ENCODE measurements at places on chromosomes 2 and 18.

DNA sequence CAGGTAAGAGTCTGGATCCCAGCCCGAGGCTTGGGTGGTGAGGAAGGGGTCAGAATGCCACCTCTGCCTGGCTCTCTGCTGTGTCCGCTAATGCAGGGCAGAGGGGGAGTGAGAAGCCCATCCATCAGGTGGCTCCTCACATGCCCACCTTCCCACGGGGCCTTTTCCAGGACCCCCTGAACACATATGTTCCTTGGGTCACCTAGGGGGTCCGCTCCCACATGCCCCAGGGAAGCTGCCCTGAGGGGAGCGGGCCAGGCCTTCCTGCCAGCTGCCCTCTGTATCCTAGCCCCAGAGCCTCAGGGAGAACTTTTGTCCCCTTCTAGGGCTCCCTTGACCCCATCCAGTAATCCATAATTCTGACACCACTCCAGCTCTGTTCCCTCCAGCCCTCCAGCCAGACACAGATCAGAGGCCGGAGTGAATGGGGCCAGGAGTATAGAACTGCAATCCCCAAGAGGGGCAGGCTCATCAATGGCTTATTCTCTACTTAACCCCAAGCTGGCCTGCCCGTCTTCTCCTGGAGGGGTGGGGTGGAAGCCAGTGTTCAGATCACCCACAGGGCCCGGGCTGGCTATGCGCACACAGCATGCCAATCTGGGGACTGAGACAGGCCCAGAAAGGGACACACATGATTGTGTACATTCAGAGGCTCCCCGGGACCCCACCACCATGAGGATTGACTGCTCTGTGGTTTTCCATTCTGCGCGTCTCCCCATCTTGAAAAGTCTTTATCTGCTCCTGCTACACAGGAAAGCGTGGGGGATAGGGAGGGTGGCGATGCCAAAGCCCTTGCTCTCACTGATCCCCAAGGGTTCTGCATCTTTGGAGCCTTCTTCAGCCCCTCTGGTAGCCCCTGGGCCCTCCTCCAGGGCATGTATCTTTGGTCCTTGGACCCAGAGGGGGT lies 1.1 kb downstream of the EMILIN1 start:
- no peak for DNase-seq

DNA sequence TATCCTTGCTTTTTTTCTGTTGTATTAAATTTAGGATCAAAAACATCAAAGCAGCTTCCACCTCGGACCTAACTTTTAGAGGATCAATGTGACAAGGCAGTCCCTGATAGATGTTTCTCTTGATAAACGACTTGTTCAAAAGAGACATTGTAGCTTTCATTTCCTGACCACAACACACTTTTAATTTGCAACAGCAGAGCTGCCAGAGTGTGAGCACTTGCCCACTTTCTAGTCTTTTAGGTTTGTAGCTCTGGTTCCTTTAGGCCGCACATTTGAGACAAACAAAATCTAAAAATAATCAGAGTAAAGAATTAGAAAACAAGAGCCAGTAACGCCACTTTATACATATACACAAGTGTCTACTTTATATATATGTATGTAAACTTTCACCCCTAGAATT lies 3.1 kb downstream of the FIGN start:
- peak; percentile 48 for DNase-seq

DNA sequence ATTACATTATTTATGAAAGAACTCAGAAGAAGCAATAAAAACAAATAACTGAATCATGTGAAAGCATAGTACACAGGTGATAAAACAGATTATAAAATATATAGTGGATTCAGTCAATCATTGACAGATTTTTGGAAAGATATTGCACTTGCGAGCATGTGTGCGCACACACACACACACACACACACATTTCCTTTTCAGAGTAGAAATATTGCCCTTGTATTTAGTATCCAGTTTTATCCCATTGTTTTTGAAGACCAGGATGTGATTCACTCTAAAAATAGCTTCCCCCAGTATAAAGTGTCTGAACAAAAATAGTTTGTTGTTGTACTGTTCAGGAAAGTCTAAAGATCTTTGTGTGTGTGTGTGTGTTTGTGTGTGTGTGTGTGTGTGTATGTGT lies 145.5 kb downstream of the CALCRL start:
- peak; percentile 24 for DNase-seq

DNA sequence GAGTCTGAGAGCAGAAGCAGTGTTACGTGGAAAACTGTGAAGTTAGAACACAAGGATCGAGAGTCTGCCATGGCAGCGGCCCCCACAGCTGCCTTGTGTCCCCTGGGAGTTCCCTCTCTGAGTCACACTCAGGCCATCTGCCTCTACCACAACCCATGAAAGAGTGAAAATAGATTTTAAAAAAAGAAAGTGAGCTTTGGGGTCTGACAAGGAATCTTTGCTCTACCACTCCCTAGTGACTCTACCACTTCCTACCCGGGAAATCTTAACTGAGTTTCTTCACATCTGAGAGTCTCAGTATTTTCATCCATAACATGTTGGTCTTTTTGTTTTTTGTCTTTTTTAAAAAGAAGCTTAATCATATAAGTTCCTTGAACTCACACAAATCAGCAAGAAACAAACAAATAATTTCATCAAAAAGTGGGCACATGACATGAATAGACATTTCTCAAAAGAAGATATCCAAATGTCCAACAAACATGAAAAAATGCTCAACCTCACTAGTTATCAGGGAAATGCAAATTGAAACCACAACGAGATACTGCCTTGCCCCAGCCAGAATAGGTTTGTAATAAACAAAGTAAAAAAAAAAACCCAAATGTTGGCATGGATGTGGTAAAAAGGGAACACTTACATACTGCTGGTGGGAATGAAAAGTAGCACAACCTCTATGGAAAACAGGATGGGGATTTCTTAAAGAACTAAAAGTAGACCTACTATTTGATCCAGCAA lies 2.4 kb upstream of the MSGN1 start:
- DNase-seq: no peak

DNA sequence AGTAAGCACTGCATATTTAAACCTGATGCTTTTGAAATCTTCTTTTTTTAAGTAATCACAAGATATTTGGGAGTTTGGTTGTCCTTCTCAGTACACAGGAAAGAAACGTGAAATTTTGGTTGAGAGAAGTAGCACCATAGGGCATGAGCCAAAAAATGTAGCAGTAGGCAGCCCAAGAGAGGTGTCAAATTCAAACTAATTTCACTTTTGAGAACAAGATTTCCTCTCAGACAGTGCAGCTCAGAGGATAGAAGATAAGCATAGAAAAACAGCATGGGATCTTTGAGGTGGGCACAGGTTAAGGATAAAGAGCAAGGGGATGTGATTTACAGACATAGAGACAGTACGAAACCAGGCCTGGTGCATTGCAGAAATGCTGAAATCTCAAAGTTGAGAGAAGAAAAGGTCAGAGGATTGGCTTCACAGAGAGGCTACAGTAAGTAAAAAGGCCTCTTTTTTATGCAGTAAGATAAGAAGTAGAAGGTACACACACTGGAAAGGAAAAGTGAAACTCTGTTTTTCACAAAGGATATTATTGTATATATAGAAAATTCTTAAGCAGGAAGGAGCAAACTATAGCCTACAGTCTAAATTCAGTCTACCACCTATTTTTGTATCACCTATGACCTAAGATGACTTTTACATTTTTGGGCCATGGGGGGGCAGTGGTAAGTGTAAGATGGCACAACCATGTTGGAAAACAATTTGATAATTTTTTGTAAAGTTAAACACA lies 89.8 kb downstream of the PKP4 start:
- DNase-seq: no peak

DNA sequence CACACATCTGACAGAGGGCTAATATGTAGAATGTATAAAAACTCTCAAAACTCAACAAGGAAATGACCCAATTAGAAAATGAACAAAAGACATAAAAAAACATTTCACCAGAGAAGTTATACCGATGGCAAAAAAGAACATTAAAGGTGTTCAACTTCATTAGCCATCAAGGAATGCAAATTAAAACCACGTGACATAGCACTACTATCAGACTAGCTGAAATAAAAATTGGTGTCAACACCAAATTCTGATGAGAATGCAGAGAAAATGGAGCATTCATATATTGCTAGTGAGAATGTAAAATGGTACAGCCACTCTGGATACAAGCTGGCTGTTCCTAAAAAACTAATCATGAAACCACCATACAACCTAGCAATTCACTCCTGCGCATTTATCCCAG lies 128.0 kb downstream of the INSIG2 start:
- DNase-seq: no peak

- DNase-seq: no peak
Measured at GRCh38 chr18:65735155-65735554, 15.7 kb upstream of the CDH7 start.

DNA sequence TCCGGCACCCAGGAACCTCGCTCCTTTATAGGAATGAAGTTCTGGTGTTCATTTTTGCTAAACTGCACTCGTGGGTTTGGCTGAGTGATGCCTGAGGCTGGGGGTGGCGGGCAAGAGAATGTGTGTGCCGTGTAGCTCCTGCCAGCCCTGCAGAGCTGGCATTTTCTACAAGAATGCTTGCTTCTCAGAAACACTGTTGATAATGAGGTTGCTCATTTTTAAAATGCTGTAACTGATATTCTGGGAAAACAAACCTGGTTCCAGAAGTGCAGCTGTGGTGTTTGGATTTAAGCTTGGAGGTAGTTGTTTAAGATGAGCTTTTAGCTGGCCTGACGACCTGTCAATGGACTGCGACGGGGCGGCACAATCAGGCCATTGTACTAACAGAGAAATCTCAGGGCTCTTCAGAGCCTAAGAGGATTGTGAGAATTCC lies 511.9 kb upstream of the TNP1 start:
- peak; percentile 87 for DNase-seq

DNA sequence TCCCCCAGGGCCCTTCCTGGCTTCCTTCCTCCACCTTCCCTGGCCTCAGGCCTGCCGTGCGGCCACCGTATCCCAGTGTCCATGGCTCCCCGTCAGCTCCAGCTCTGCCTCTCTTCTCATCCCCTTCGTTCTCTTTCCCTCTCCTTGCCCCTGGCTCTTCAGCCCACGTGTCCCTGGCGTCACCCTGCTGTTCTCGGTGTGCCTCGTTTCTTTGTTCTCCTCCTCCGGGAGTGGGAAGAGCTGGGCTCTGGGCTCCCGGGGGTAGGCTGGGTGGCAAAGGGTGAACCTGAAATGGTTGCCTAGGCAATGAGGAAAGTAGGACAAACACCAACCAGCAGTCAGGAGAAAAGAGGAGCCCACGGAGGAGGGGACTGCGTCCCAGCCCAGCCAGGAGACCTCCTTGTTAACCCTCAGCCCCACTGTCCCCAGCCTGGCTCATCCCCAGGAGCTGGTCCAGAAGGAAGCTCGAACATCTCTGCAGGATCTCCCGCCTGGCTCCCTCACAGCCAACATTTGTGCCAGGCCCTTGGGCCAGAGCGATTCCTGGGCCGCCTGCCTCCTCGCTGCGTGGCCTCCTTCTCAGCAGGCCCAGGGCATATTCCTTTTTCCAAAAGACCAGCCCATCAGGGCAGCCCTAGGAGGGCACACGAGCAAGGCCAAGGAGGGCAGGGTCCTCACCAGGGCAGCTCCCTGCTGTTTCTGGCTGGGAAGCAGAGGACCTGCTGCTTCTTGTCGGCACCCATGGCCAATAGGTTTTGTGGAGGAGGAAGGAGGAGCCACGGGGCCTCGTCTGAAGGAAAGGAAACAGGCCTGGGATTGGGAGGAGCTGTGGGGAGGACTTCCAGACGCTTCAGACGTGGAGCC lies 30.9 kb upstream of the DNMT3A start:
- no peak for DNase-seq

- no peak for DNase-seq
Measured at GRCh38 chr2:62348700-62349099, 152.8 kb downstream of the B3GNT2 start.

DNA sequence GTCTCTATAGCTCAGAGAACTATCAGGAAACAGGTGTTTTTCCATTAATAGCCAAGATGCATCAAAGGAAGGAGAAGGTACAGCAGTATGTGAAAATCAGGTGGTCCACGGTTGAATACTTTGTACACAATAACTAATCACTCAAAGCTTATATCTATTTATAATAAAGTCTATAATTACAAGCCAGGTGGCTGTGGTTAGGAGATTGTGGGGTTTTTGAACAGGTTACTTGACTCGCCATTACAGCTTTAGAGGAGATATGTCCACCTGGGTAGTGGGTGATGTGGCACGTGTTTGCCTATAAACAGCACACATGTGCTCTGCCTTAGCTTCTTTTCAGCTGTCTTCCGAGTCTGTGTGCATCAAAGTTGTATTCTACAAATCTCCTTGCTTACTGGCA lies 892.2 kb upstream of the ZEB2 start:
- no peak for DNase-seq

GRCh38 chr2:23135481-23136100 lies 249.4 kb upstream of the KLHL29 start:
- DNase-seq: peak; percentile 83

- DNase-seq: peak; percentile 97
Measured at GRCh38 chr2:39736640-39737039, 42.4 kb downstream of the THUMPD2 start.
